ENCODE measurements at places on chromosomes 2 and 18. TPM values are rescaled to one million over a fixed set of nuclear protein-coding genes. Genes with fewer than 3 reads are reported as not detected.

Gene DSC2
- total RNA-seq, result 50.4 TPM

Gene RGPD6
- 89.0 TPM for total RNA-seq

Gene TET3
- 22.9 TPM for total RNA-seq

Gene PROM2
- total RNA-seq, result 68.9 TPM

Gene HSBP1L1
- 45.5 TPM for total RNA-seq

Gene CPSF3
- 32.6 TPM for total RNA-seq

Gene MYO3B
- total RNA-seq, result not detected

Gene BCL11A
- total RNA-seq, result 94.9 TPM

Gene TMEM169
- not detected for total RNA-seq

Gene CD8B2
- total RNA-seq, result 5.0 TPM

Gene FTCDNL1
- 1.7 TPM for total RNA-seq

Gene FOXD4L1
- 0.40 TPM for total RNA-seq

Gene ATP8B1
- total RNA-seq, result 106 TPM

Gene CPO
- not detected for total RNA-seq

Gene NCOA1
- 69.6 TPM for total RNA-seq

Gene CYS1
- 1.6 TPM for total RNA-seq

Gene DYSF
- total RNA-seq, result 3.7 TPM

Gene RAB10
- 81.8 TPM for total RNA-seq

Gene CCBE1
- 1.7 TPM for total RNA-seq

Gene CIB4
- not detected for total RNA-seq

Gene LAMA3
- 14.9 TPM for total RNA-seq

Gene CEBPZOS
- 42.1 TPM for total RNA-seq

Gene CABYR
- not detected for total RNA-seq

Gene TOGARAM2
- total RNA-seq, result 0.35 TPM

Gene RABL2A
- total RNA-seq, result 11.6 TPM

Gene MYL1
- total RNA-seq, result not detected

Gene ST6GAL2
- not detected for total RNA-seq
